ENCODE measurements at places on chromosomes 3 and 15.

- DNase-seq, result no peak
These were observed 456.3 kb downstream of the FOXP1 start for GRCh38 chr3:71127052-71127831.

DNA sequence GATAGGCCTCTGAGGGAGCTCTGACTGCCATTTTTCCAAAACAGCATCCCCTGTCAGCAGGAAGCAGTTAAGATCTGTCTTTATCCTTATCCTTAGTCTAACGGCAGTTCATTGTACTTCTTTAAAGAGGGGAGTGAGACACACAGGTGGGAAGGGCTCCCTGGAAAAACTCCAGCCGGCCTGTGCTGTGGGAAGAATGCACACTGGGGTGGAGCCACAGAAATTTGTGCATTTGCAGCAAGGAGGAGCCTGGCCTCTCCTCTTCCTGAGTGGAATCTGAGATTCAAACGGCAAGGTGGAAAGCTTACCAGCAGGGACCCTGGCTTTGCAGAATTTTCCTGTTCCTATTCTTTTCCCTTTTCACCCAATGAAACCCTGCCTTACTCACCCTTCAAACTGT, 1209.4 kb downstream of the ROBO2 start:
- no peak for DNase-seq

GRCh38 chr3:154060238-154061000, 60.8 kb upstream of the ARHGEF26 start:
- DNase-seq, result no peak

GRCh38 chr3:100893590-100893989, 99.6 kb downstream of the ABI3BP start:
- DNase-seq, result no peak

GRCh38 chr15:69920221-69920620, 177.5 kb downstream of the TLE3 start:
- no peak for DNase-seq

GRCh38 chr3:10783360-10784351, 32.4 kb upstream of the SLC6A11 start:
- DNase-seq, result no peak

DNA sequence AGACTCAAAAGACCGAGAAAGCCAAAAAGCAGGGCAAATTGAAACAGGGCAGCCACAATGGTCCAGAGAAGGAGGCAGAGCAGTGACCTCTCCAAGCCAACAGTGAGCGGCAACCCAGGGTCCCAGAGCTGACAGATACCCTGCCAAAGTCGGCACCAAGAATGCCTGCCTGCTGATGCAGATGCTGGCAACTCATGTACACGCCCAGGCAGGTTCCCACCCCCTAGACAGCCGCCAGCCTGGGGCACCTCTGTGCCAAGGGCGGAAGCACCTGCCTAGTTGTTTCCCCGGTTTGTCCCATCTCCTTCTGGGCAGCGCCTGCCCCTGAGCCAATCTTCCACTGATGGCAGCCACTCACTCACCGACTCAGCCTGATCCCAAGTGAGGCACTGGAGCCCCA, 22.1 kb downstream of the KLHL25 start:
- DNase-seq, result peak; percentile 33

- no peak for DNase-seq
These were observed 26.2 kb upstream of the LRTM1 start for GRCh38 chr3:54954022-54954421.

DNA sequence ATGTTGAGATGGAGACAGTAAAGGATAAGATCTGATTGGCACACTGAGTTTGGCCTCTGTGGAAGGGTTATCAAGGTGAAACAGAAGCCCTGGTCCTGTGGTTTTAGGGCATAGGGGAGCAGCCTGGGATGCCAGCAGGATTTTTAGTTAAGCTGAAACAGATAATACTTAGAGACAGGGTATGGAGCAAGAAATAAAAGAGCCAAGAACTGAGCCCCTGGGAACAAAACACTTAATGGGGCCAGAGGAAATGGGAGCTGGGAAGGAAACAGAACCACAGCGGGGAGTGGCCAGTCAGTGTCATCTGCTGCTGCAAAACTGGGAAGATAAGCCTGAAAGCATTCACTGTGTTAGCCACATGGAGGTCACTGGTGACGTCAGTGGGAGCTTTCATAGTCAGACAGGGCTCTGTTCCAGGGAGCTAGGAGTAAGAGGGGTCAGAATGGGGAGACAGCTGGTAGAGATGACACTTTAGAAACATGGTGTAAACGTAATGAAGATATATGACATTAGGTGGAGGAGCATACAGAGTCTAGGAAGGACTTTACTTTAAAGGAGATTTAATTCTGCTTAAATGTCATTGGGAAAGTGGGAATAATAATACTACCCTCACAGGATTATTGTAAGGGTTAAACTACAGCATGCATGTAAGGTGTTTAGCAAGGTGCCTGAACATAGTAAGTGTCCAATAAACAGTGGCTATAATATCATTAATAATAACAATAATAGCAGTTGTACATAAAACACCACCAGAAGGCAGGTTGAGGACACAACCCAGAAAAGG, 172.7 kb upstream of the CTNNB1 start:
- no peak for DNase-seq

GRCh38 chr3:10354361-10355015, 33.6 kb upstream of the SEC13 start:
- no peak for DNase-seq

DNA sequence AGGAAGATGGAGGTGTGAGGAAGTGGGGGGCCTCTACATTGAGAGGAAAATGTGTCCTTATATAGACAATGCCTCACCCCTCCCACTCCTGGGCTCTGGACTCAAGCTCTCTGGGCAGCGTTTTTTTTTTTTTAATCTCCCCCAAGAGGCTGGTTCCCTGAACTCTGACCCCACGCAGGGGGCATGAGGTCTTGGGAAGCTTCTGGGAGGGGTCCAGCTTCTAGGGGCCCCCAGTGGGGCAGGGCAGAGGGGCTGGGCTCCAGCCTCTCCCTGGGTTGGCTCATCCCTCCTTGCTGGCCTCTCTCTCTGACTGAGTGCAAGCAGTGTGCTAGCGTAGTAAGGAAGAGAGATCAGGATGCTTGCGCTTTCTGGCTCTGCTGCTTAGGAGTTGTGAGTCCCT, 101.4 kb upstream of the HACD2 start:
- no peak for DNase-seq

GRCh38 chr3:18436213-18436612, 11.1 kb upstream of the SATB1 start:
- no peak for DNase-seq

- no peak for DNase-seq
These were observed 327.5 kb downstream of the RORA start for GRCh38 chr15:60901647-60902046.

DNA sequence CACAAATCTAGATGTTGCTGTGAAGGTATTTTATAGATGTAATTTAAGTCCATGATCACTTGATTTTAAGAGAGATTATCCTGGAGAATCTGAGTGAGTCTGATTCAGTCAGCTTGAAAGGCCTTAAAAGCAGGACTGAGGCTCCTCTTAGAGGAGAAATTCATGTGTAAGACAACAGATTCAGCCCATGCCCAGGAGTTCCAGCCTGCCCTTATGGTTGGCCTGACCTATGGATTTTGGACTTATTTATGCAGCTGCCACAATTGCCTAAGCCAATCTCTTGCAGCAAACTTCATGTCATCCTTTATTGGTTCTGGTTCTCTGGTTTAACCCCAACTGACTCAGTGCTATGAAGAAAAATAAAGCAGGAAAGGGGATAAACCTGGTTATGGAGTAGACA, 296.5 kb upstream of the RASGRP1 start:
- DNase-seq, result no peak

DNA sequence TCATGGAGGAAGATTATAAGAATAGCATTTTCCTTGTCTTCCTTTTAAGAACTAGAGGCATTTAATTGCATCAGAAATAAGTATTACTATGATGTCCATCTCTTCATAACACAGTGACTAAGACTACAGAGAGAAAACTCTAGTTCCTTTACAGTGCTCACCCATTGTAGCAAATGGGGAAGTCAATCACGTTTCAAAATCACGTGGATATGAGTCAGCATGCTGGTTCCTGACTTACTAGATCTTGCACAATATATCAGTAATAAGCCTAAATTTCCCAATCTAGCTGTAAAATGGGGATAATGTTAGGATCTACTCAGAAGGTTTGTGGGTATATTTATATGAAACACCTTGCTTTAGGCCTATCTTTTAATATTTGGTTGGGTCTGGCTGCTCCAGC, 254.8 kb upstream of the EOMES start:
- no peak for DNase-seq

GRCh38 chr3:150428562-150428961, 20.5 kb downstream of the TSC22D2 start:
- DNase-seq, result no peak

- no peak for DNase-seq
These were observed 15.5 kb upstream of the ANXA2 start for GRCh38 chr15:60413231-60413824.

GRCh38 chr3:5245927-5246326, 58.4 kb downstream of the EDEM1 start:
- no peak for DNase-seq

GRCh38 chr3:186118692-186119091, 9.8 kb upstream of the ETV5 start:
- DNase-seq, result no peak

DNA sequence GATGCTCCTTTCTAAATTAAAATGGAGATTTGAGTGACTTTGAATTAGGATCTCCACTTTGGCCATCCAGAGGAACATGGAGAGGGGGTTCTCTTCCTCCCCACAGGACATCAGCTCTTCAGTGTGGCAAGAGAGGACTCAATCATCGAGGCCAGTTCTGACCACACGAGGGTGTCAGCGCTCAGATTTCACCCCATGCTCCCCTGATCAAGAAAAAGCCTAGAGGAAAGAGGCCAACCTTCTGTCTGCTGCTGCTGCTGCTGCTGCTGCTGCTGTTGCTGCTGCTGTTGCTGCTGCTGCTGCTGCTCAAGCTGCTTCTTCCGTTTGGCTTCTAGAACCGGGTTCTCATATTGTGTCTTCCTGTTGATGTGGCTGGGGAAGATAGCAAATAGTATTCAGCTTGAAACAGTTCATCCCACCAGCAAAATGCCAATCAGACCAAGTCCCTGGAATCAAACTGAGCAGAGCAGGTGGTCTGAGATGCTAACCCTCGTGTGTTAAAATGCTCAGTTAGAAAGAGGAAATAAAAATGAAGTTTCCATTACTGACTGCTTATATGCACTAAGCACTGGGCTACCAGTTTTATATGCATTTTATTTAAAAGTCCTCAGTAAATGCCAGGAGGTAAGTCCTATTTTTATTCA, 599.0 kb downstream of the MAGI1 start:
- peak; percentile 37 for DNase-seq

DNA sequence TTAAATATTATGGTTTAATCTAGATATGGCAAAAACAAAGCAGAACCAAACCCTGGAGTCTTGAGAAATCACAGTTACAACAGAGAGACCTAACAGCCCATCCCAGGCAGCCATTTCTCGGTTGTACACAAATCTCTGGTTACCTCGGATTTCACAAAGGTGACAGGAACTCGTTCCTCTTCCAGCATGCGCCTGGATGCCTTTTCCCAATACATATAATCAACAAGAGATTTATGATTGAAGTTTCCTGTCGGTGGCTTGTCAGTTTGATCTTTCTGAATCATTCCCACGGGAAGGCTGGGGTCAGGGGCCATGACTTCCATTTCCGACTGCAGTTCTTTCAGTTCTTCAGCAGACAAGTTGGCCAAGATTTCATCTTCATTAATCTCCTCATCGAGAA, 445 bp downstream of the LMOD3 start:
- no peak for DNase-seq

DNA sequence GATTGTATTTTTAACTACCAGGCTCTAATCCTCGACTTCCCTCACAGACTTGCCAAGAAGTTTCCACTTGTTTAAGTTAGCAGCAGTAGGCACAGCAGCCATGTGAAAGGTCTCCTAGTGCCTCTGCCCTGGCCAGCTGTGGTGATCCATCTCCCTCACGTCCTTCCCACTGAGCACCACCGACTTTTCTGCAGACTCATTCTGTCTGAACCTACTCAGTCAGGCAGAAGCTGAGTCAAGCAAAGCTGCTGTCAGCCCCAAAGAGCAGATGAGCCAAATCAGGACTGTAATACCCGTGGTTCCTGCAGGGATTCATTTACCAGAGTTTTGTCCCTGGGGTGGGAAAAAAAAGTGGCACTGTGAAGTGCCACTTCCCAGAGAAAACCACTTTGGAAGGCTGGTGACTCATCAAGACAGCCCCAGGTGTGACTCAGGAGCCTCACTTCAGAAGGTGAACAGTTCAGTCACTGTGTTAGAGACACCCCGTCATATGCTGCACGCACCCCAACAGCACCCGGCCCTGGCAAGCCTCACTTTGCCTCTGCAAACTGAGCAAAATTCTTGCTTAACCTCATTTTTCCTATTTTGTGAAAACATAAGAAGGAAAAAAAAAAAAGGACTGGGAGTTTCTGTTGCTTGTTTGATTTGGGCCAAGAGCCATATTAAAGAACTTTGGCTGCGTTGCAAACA, 76.0 kb downstream of the WWTR1 start:
- DNase-seq, result no peak

- DNase-seq, result no peak
These were observed 58.2 kb upstream of the TP63 start for GRCh38 chr3:189573004-189573403.

GRCh38 chr15:51982770-51983103, 11.2 kb upstream of the LEO1 start:
- DNase-seq, result no peak

DNA sequence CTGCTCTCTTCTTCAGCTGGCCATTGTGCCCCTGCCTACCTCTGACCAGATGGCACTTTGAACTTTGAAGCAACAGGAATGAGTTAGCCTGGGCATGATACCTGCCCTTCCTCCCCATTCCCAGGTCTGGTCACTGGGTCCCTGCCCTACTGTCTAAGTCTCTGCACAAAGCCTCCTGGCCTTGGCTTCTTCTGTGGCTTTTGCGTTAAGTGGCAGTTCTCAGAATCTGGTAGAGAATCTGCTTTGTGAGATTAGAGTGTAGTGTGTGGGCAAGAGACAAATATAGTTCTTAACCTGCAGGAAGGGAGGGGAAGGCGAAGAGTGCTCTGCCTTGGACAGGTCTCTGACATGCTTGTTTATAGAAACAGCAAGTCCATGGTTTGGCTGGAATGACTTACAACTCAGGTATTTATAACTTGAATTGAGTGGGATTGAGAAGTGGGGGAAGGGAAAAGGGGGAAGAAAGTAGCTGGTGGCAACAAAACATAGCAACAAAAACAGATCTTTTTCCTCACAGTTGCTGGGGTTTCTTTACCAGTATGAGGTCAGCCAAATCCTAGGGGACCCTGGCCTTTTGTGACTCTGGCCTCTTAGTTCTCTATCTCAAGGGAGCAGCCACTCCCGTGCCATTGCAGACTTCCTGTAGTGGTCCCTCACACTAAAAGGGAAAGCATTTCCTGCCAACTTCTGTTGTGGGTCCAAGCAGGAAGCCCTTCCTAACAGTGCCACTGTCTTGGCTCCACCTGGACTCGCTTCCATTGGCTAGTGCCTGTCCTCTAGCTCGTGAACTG, 16.7 kb downstream of the MAPKBP1 start:
- no peak for DNase-seq

DNA sequence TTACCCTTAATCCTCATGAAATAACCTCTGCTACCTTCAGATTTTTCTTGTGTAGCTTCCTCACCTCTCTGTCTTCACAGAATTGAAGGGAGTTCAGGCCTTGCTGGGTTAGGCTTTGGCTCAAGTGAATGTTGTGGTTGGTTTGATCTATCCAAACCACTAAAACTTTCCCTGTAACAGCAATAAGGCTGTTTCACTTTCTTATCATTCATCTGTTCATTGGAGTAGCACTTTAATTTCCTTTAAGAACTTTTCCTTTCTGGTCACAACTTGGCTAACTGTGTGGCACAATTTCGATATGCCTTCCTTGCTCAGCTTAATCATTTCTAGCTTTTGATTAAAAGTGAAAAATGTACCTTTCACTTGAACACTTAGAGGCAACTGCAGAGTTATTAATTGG, 129.8 kb downstream of the NR1I2 start:
- DNase-seq, result no peak

- DNase-seq, result no peak
These were observed 59.7 kb downstream of the LRIG1 start for GRCh38 chr3:66441129-66441528.

Measured in NCI-H1105 (cell line).